Upper lobe of right lung (tissue), 1 donor: ENCODE measurements at places on chromosomes 11 and 22.

GRCh38 chr11:2537010-2537705, 92.3 kb downstream of the KCNQ1 start:
- no peak for DNase-seq

DNA sequence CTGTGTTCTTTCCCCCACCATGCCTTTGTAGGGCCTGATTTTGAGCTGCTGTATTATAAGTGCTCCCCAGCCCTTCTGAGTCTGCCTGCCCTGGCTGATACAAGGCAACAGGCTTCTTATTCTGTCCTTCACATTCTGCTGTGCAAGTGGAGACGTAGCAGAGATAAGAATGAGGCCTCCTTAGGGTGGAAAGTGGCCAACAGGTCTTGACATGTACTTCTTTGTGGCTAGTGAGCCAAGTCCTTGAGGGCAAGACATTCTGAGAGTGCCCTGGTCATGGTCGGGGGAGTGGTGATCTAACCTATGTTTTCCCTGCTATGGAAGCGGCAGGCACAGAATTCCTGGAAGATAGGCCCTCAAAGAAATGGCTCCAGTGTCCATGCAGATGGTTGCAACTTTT, 235.7 kb upstream of the CADM1 start:
- no peak for DNase-seq

- DNase-seq, result peak; percentile 56
These were observed 127.1 kb downstream of the KCNQ1OT1 start for GRCh38 chr11:2572491-2573239.

GRCh38 chr22:27130906-27131305, 473.5 kb downstream of the MIAT start:
- DNase-seq, result no peak

DNA sequence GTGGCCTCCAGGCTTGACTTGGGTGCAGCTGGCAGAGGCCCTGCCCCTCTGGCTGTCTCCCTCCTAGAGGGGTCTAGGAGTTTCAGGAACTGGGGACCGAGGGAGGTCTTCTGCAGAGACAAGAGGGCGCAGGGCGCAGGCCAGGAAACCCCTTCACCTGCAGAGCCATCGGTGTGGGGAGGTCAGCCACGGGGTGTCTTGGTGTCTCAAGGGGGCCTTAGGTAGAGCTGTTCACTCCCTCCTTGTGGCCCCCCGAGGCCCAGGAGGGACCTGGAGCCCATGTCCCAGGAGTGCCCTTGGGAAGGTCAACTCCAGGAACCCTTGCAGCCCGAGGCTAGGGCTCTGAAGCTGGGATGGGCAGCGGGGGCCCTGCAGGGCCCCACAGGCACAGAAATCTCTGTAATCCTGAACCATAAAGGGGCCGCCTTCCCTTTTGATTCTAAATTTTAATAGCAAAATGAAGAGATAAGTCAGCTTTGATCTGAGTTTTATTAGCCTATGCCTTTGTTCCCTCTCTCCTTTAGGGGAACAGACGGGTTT, 31.4 kb upstream of the TH start:
- DNase-seq, result peak; percentile 53

DNA sequence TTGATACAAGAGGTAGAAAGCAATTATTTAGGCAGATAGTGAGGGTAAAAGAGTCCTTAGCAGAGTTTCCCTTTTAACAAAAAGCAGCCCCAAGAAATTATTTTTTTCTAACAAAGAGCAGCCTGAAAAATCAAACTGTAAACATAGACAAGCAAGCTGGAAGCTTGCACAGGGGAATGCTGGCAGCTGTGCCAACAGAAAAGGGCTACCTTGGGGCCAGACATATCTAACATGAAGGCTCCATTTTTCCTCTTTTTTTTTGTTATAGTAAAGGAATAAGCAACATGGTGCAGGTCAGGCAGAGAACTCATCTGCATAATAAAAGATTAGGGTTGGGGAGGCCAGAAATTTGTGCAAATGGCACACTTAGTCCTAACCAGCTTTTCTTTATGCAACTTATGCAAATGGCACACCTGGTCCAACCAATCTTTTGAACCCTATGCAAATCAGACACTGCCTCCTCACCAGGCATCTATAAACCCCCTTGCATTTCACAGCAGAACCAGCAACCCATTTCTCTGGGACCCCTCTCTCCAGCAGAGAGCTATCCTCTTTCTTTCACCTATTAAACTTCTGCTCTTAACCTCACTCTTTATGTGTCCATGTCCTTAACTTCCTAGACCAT, 41.8 kb downstream of the PDGFD start:
- DNase-seq, result no peak

DNA sequence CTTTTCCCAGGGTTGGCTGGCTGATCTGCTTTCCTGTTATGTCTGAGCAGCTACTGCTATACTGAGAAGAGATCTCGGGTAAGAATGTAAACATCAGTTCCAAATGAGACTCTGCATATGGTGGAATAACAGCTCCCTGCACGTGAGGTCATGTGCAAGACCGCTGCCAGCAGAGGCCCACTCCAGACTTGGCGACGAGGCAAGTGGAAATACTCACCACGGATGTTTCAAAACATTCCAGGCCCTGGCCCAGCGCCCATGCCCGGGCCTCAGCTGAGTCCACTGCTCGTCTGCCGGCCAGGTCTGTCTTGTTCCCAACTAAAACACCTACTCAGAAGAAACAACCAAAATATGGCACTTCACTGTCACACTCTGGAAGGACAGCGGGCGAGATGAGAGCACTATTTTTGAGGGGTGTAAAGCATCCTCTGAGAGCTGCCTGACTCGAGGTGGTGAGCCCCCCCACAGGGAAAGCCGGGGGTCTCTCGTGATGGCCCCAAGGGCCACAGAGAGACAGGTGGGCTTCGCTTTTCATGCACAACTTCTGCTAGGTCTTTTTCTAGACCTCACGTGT, 13.1 kb downstream of the IFT27 start:
- peak; percentile 87 for DNase-seq

DNA sequence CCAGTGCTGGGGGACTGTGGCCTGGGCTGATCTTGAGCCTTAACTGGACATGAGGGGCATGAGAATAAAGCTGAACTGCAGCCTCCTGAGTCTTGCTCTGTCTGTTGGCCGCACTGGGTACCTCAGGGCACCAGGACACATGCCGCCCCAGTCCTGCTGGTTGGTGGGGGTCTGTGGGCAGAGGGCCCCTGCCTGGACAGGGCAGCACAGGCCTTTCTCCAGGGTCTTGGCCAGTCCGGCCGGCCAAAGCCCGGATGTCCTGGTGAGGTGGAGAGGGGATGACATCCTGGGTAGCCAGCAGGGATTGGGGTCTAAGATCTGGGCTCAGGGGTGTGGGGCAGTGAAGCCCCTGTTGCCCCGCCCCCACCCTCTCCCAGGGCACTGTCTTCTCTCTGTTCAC, 1.5 kb upstream of the RPS6KA4 start:
- DNase-seq, result no peak

DNA sequence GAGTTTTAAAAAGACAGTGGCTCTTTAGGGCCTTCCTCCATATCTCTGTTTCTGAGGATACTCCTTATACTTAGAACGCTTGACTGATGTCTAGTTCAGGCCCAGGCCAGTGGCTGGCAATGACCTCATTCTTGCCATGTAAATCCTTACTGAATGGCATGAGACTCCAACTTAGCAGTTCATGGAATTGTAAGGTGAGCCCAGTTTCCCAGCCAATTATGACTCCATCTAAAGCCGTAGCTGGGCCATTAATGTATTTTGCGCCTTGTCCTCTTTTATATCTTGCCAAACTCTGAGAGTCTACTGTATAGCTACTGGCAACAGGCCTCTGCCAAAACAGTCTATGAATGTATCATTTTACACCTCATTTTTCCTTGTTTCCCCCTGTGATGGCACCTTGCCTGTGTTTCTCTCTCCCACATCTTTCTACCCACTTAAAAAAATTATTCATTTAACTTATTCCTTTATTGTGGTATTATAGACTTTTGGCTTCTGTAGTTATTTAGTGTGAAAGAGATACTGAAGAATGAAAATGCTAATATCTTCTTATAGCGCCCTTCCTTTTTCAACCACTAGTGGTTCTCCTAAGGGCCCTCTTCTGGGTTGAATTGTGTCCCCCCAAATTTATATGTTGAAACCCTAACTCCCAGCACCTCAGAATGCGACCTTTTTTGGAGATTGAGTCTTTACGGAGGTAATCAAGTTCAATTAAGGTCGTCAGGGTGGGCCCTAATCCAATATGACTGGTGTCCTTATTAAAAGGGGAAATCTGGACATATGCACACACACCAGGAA, 67.4 kb downstream of the ZNRF3 start:
- no peak for DNase-seq

DNA sequence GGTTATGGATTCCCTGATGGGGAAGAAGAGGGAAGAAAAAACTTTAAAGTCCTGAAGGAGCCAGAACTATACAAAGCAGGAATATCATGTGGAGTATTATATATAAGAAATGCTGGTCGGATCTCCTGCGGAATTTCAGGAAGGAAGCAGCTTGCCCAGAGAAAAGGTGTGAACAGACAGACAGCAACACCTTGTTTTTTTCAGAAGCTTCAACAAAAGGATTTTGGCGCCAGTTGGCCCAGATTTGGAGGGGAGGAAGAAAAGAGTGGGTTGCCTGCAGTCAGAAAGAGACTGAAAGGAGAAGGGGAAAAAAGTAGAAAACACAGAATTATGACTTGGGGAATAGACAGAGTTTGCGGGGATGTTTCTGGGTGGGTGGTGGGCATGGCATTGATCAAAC, 45.2 kb downstream of the SEZ6L start:
- no peak for DNase-seq

DNA sequence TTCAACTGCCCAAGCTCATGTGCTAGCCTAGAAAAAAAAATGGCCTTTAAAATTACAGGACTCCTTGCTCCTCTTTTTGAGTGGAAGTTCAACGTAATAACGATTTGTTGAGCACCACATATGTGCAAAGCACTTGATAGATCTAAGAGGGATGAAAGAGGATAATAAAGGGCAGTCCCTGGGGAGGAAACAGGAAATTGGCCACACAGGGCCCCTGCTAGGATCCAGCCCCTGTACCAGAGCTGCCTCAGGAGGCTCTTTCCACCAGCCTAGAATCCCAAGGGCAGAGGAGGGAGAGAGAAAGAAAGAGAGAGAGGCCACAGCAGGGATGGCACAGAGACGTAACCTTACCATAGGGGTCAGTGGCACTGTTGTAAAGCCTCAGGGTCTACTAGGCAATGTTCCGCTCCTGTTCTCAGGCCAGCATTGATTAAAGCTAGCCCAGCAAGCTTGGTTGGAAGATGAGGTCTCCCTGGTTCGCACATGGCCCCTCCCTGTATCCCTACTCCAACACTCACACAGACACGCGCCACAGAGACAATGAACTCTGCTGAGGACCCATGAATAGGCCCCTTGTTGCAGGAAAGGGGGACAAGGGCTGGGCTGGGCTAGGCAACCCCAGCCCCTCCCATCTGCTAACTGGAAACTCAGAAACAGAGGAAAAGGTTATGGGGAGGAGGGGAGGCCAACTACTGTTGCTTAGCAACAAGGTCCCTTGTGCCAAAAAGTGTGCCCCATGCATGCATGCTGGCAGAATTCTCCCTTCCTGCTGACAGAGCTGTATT, at the start of gene TMPRSS5:
Gene TMPRSS5 (minus strand): TSS at position 438 of the 785 bp plus-strand sequence. CDS start 84 bp downstream, at position 354.
- no peak for DNase-seq

GRCh38 chr11:48022445-48022844, 42.1 kb downstream of the PTPRJ start:
- DNase-seq, result no peak

GRCh38 chr11:66004186-66004585, 1.9 kb downstream of the BANF1 start:
- DNase-seq, result no peak

- no peak for DNase-seq
These were observed 149.4 kb downstream of the SNX19 start for GRCh38 chr11:130766650-130767565.

GRCh38 chr22:43042101-43042780, 27.3 kb upstream of the PACSIN2 start:
- DNase-seq, result no peak

GRCh38 chr11:9616858-9617257, 43.4 kb downstream of the WEE1 start:
- no peak for DNase-seq

- no peak for DNase-seq
These were observed 1.4 kb upstream of the RAB1B start for GRCh38 chr11:66267039-66267378.

GRCh38 chr11:96339706-96340554, 3.1 kb downstream of the MAML2 start:
- DNase-seq, result no peak

DNA sequence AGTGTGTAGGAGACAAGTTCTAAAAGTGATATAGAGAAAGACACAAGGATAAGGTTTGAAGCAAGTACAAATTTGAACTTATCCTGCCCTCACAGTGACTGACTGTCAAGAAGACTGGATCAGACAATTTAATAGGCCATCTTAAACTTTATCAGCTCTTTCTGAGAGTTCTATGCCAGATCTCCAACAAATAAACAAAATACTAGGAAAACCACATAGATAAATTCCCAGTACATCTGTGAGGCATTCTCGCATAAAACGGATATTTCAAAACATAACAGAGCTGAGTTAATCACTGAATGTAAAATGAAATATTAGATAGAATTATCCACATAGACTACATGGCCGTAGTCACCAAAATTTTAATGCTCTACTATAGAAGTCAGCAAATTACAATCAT, 120.9 kb upstream of the LUZP2 start:
- no peak for DNase-seq

- no peak for DNase-seq
These were observed 375.7 kb upstream of the KIRREL3 start for GRCh38 chr11:127376301-127376700.

DNA sequence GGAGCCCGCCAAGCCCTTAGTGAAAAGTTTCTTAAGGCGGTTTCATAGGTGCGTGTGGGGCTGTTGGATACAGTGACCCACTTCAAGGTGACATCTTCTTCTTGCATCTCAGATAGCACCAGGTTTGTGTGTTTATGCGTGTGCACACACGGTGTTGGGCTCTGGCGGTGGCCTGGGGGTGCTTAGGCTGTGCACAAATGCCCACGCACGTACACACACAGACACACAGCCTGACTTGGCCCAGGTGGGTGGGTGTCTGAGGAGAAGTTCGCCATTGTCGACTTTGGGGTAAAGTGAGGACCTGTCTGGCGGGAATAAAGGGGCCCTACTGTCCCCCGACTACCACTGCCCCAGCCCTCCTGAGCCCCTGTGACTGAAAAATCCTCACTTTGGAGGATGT, 103.8 kb downstream of the KCNQ1 start:
- DNase-seq, result peak; percentile 39

GRCh38 chr22:46758867-46759290, 3.6 kb upstream of the TBC1D22A start:
- DNase-seq, result peak; percentile 72

- DNase-seq, result no peak
These were observed 5.7 kb downstream of the CLTCL1 start for GRCh38 chr22:19285831-19286230.
